CD4-positive, alpha-beta T cell treated with Interleukin-15 for 4 hours (primary cell): ENCODE measurements at places on chromosomes 7 and 10.

- no peak for DNase-seq
Measured at GRCh38 chr10:3635211-3635671, 149.8 kb downstream of the KLF6 start.

GRCh38 chr7:28615091-28615490 is 202.8 kb downstream of the CREB5 start:
- no peak for DNase-seq

GRCh38 chr10:44245601-44245938 is 139.3 kb downstream of the CXCL12 start:
- no peak for DNase-seq

DNA sequence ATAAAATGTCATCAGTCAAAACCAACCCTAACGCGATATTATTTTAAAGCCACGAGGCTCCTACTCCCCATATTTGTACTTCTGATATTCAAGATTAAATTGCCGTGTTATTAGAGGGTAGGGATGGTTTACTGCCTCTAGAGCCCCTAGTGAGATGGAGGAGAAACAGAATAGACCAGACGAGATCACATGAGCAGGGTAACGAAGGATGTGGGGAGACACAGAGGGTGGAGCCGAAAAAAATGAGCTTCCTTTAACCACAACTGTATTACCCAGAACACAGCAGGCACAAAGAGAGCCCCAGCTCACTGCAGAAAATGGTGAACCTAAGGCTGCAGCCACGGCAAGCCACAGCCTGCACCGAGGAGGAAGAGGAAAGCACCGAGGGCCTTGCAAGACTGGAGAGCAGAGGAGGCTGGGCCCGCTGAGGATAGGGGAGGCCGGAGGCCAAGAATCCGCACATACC is 14.3 kb downstream of the ZC3HAV1 start:
- peak; percentile 87 for DNase-seq

DNA sequence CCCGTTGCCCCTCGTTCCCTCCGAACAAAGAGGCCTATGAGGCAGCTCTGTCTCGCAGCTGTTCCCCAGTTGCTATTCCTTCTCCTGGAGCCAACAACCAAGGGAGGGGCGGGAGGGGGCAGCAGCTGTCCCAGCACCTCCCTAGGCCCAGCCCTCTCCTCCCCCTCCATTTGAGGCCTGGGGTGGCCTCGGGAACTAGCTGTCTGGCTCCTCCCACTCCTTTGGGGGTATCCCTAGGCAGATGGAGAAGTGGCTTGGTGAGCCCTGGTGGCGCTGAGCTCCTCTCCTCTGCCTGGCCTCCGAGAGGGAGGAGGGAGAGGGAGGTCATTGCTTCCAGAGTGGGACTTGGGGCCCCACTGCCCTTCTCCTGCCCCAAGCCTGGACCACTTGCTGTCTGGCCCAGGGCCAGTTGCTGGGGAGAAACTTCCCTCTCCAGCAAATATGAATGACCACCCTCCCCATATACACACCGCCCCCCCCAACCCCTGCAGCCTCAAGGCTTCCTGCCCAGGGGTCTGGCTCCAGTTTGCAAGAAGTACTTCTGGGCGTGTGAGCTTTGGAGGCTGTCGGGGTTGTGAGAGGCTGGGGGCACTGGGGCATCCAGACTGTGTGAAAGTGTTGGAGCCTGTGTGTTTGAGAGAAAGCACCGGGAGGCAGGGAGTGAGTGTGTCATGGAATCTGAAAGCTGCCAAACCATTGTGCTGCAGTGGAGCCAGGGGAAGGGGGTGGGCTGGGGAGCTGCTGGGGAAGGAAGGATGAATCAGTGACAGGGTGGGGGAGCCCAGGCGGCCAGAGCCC is 3.1 kb downstream of the FLNC start:
- no peak for DNase-seq

- no peak for DNase-seq
Measured at GRCh38 chr7:54615537-54615936, 73.4 kb downstream of the VSTM2A start.

DNA sequence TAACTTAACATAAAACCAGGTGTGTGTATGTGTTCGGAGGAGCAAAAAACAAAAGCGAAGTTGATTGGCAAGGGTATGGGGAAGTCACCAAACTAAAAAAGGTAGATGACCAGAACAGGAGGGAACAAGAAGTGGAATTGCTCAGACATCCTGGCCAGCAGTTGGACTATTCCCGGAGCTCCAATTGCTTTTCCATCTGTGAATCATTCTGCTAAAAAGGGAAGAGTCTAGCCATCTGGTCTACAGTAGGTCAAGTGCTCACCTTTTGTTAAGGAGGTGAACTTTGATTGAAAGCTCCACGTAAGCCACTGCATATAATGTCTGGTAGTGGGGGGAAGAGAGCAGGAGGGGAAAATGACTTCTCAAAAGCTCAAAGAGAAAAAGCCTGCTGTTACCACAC is 50.0 kb upstream of the BET1 start:
- DNase-seq, result no peak

DNA sequence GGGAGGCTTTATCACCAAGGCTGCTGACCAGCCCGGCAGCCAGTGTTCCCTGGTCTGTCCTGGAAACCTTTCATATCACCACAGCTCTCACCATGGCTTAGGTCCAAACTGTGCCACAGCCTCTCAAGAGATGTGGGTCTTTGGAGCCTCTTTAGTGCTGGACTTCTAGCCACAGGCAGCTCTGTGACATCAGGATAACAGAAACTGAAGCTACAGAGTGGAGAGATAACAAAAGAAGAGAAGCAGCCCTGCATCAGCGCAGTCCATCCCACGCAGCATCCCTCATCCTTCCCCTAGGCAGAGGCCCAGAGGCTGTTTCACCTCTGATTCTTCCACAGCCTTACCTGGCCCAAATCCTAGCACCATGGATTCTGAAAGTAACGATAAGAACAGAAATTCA is 187.9 kb upstream of the KMT2E start:
- no peak for DNase-seq

GRCh38 chr7:91512958-91513357 is 248.7 kb downstream of the FZD1 start:
- DNase-seq, result no peak

- DNase-seq, result no peak
Measured at GRCh38 chr7:112206991-112207592, 597 bp downstream of the ZNF277 start.

- DNase-seq, result no peak
Measured at GRCh38 chr10:96857301-96858012, 25.4 kb downstream of the LCOR start.

DNA sequence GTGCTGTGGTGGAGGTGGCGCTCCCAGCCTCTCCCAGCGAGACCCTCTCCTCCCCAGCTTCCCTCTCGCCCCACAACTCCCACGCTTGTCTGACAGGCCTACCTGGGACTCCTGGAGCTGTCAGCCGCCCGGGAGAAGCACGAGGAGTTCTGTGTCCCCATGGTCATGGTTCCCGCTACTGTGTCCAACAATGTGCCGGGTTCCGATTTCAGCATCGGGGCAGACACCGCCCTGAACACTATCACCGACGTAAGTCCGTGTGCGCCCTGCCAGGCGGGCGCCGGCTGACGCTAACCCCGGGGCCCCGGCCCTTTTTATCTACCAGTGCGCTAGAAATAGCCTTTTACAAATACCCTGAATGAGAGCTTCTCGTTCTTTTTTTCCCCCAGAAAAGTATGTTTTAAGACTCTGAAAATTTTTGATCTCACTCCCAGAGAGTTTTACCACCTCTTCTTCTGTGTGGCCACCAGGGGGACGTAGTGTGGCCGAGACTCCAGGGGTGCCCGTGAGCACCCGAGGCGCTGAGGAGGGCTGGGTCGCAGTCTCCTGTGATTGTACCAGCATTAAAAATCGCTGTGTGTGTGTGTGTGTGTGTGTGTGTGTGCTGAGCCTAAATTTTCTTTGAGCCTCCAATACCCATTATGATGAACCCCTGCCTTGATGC is 52.6 kb downstream of the PFKP start:
- DNase-seq, result no peak

DNA sequence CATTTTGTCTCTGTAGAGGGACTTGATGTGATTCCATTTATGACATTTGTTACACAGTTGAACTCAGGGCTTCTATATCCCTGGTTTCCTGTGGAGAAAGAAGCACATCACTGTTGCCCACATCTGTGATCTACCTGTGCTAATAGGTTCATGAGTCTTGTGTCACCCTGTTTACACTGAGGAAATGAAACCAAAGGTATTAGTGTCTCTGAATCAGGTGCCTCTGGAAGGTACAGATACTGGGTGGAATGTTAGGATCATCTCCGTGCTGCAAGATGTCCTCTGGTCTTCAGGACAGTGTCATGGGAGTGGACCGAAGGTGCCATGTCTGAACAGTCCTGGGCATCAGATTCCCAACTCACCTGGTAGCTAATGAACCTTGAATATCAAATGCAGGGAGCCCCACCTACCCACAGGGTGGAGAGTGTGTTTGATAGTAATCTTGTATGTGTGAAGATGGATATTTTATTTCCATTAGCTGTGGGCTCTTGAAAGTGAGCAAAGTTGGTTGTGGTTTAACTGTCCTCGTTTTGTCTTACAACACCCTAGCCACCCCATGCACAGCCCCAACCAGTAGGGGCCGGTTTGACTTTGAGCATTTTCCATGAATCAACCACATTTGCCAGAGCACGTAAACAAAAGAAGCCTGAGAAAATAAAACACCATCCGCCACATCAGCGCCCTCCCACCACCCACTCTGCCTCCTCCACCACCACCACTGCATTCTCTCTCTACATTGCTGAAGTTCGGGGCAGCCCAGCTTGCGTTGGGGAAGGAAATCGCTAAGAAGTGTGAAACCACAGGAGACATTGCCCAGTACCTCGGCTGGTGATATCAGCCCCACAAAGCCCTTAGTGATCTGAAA is 40.7 kb downstream of the TARP start:
- peak; percentile 86 for DNase-seq

DNA sequence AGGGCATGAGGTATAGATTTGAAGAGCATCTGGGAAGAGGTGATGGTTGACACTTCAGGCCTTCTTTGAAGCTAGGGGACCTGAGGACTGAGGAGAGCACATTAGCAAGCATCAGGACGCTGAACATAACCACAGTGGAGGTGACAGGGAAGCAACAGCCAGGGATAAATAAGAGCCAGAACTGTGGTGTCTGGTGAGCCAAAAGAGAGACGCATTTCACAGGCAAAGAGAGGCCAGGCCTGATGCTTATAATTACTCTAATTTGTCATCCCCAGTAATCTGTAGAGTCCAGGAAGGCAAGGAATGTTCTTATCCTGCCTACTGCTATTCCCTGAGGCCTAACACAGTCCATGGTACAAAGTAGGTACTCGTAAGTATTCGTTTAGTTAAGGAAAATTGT is 10.4 kb upstream of the FAS start:
- no peak for DNase-seq

DNA sequence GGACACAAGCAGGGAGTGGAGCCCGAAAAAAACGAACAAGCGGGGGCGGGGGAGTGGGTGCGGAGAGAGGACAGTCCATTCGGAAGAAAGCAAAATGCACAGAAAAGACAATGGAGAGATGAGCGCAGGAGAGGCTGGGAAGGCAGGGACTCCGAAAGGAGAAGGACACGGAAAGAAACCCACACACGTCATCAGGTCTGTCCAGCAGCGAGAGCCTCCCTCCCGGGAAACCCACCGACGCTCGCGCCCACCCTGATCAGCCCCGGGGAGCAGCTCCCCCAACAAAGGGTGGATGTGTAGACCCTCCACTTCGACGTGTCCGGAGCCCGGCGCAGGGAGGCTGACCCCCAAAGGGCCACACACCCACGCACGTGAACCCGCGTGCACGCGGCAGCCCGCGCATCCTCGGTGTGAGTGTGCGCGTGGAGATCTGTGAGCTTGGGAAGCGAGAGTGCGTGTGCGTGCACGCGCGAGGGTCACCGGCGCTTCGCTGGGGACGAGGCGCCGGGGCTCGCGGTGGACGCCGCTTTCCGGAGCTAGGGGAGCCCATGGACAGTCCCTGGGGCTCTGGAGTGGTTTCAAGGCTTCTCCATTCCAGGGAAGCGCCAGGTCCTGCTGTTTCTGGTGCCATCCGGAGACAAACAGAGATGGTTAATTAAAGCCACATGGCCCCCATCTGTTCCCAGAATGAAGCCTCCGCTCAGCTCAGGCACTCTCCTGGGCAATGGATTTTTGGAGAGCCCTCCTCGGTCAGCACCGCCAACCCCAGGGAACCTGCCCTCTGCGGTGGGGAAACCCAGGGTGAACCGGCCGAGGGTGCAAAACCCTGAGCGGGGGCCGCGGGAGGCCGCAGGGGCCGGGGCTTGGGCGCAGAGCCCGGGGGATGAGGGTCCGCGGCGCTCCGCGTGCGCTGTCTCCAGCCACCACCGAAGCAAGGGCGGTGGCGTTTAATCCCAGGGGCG is 916 bp downstream of the LAMB1 start:
- no peak for DNase-seq

DNA sequence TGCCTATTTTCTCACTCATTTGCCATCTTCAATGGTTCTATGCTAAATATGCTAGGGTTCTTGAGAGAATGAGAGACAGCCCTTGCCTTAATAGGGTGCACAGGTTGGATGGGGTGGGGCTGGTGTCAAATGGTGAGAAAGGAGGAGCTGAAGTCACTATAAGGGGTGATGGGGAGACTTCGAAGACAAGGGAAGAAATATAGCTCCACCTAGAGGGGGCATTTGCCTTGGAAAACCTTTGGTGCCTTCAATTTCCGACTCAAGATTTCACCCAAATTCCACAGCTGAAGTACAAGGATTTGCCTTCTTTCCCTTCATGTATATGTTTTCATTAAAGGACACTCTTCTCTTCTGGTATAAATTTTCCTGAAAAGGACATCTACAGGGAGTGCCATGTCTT is 5.6 kb downstream of the PTN start:
- DNase-seq, result no peak

DNA sequence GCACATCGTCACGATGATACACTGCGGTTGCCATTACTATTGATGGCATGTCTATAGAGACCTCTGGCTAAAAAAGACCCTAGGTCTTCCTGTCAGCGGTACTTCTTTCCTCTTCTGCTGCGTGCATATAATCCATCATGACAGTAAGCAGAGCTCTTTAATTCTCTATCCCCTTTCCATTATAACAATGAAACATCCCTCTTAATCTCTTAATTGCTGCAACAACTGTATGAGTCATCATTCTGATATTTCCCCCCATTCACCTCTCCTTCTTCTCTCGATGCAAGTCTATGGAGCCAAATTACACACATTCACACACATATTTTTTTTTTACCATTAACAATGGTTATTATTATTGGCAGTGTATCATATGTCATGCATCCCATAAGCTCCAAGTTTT is 45.2 kb upstream of the AKR1E2 start:
- DNase-seq, result no peak

- peak; percentile 40 for DNase-seq
Measured at GRCh38 chr10:14536241-14537213, 205.8 kb upstream of the FRMD4A start.

- DNase-seq, result no peak
Measured at GRCh38 chr7:94374721-94375566, 19.8 kb upstream of the COL1A2 start.

- peak; percentile 77 for DNase-seq
Measured at GRCh38 chr10:63720072-63720537, 198.9 kb downstream of the REEP3 start.

- DNase-seq, result no peak
Measured at GRCh38 chr10:28685717-28686116, 8.4 kb downstream of the BAMBI start.

- DNase-seq, result no peak
Measured at GRCh38 chr10:71717551-71717951, 2.0 kb downstream of the C10orf105 start.
